ENCODE measurements at places on chromosomes 2 and 18.

DNA sequence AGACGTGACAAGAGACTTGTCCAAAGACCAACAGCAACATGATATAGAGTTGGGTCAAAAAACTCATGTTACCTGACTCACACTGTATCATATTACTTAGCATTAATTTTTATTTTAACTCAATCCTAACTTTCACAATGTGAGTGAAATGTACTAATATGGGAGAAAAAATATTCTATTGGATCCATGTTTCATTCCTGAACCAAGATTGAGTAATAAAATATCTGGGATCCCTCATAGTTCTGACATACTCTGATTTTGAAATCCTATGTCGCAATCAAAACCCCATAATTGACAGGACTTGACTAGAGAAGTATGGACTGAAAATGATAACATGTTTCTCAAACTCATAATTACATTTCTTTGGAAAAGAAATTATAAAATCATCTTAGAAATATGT lies 190.4 kb downstream of the RIT2 start:
- no peak for DNase-seq

DNA sequence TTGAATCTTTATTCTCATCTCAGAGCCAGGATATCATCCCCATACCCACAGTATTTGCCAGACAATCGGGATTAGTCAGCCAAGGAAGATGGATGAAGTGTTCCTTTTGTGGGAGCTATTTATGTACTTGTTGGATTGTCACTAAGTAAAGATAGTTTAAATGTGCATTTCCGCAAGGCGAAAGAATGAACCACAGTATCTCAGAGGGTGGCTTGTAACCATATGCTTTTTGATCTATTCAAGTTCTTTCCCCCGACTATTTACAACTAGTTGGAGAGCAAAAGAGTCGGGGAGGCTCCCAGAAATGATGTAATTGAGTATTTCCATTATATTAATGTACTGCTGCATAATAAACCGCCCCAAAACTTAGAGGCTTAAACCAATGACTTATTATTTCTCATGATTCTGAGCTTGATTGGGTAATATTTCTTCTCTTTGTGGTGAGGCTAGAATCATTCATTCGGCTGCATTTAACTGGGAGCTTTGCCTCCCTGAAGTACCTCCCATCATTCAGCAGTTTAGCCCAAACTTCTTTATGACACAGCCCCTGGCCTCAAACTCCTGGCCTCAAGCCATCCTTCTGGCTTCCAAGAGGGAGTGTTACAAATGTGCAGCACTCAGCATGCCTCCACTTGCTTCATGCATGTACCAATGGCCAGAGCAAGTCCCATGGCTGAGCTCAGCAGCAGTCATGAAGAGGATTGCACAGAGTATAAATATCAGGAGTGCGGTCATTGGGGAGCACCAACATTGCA lies 423.7 kb downstream of the METTL4 start:
- no peak for DNase-seq

- no peak for DNase-seq
Measured at GRCh38 chr2:65436824-65437221, 4.4 kb upstream of the SPRED2 start.

DNA sequence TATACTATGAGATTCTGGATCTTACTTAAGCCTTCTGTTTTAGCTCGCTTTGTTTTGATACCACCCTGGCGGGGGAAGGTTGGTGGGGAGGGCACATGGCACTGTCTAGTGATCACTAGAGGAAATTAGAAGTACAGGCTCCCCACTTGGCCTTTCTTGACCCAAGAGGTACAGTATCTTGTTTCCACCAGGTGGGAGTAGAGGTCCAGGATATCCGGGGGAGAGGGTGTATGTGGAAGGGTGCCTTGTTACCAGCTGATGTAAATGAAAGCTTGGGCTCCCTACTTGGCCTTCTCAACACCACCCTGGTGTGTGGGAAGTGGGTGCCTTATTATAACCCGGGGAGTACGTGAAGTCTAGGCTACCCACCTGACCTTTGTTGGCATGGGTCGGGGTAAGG lies 7.5 kb downstream of the GALNT1 start:
- no peak for DNase-seq

DNA sequence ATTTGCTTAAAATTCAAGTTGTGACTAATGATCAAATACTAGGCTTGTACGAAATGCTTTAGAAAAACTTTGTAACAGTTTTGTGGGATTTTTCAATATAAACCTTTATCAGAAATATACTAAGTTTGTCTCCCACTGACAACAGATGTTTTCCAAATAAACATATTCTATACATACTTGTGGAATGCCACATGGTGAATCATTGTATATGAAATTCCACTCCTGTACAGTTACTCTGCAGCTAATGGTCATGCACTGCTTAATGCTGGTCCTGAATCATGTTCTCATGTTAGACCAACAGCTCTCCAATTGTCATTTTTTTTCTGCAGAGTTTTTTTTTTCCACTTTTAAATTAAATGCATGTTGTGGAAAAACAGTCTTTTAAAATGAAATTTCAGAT lies 90.1 kb downstream of the DPP4 start:
- no peak for DNase-seq

DNA sequence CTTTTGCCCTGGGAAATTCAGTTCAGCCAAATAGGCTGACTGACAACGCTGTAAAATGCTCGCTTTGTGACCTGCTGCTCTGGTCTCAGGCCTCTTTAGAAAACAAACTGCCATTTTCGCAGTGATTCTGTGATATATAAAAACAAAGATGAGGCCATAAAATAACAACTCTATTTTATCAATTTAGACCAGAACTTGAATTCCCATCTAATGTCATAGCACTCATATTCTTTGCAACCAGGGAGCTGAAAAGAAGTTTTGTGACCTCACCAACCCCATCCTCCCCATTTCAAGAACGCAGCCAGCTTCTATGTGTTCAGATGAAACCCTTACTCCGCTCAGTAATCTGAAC lies 40.3 kb downstream of the TCF4 start:
- no peak for DNase-seq

DNA sequence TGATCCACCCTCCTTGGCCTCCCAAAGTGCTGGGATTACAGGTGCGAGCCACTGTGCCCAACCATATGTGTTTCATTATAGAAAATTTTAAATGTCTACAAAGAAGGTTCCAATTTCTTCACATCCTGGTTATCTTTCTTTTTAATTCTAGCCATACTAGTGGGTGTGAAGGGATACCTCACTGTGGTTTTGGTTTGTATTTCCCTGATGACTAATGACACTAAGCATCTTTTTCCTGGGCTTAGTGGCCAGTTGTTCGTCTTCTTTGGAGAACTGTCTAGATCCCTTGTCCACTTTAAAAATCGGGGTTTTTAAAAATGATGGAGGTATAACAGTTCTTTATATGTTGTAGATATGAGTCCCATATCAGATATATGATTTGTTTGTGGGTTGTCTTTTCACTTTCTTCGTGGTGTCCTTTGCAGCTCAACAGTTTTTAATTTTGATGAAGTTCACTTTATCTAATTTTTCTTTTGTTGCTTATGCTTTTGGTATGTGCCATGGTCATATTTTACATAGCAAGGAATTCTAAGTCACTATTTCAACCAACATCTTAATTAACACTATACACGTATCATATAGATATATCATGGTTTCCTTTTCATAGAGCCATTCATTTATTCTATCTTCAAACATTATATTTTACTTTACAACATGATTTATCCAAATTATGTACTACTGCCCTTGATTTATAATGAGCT lies 135.0 kb upstream of the RIOK3 start:
- no peak for DNase-seq

DNA sequence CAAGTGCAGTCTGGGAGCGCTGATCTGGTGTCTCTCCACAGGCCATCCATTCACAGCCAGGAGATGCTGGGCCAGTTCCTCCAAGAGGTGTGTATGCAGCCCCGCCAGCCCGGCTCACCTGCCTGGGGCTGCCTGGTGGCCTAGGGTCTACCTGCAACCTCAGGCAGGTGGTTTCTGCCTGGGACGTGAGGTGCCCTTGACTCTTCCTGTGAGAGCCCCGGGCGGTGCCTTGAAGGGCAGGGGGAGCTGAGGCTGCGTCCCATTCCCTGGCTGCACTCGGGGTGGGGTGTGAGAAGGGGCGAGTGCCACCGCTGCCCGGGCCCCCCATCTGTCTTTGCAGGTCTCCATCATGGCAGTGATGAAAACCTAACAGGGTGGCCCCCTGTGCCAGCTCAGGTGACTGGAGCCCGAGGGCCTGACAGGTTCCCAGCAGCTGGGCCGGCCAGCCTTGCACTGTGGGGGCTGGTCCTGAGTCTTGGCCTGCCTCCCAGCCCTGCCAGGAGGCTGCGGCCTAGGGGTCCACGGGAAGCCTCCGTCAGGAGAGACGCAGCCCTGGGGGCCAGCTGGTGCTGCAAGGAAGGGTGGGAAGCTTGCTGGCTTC lies 11.9 kb downstream of the CAPN10 start:
- DNase-seq, result no peak

- DNase-seq, result no peak
Measured at GRCh38 chr2:105652014-105652796, 92.5 kb upstream of the NCK2 start.

GRCh38 chr2:195105581-195105980 lies 551.4 kb upstream of the SLC39A10 start:
- no peak for DNase-seq

DNA sequence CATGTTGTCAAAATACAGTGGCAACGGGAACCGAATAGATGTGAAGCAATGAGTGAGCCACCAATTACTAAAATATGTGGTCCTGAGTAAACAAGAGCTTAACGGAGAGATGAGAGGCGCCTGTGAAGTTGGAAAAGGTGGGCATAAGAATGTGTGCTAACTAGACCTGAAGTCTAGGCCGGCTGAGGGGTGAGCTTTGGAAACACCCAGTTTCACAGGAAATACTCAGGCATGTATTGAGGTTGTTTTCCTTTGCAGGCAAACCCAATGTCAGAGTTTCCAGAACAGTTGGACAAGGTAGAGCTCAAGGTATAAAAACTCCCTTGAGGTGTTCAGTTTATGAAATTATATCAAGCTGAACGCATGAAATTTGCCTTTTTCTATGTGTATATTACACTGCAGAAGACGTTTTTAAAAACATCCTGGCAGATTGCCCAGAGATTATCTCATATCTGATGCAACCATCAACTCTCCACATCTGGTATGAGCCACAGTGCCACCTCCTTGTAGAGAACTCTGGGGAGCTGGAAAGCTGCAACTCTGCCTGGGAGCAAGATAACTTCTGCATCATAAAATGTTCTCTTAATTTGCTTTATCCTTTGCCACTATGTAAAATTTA lies 3.9 kb upstream of the WDSUB1 start:
- no peak for DNase-seq

GRCh38 chr2:166104773-166105172 lies 23.0 kb downstream of the SCN1A start:
- DNase-seq, result no peak

GRCh38 chr2:198116756-198117155 lies 312.4 kb downstream of the PLCL1 start:
- no peak for DNase-seq

DNA sequence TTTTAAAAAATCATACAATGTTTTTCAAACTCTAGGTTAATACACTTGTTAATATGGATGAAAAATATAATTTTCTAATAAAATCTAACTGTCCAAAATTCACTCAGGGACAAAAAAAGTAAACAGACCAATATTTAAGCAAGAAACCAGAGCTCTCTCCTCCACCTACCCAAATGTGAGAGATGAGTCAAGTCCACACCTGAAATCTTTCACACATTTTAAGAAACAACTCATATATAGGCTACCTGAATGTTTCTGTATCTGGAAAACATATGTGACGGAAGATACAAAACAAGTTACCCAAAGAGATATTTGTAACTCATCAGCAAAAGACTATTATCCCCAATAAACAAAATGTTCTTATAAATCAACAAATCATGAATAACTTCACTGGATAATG lies 20.2 kb downstream of the ZNF516 start:
- DNase-seq, result no peak

GRCh38 chr2:233353101-233353768 lies 1.1 kb upstream of the DGKD start:
- DNase-seq, result no peak

DNA sequence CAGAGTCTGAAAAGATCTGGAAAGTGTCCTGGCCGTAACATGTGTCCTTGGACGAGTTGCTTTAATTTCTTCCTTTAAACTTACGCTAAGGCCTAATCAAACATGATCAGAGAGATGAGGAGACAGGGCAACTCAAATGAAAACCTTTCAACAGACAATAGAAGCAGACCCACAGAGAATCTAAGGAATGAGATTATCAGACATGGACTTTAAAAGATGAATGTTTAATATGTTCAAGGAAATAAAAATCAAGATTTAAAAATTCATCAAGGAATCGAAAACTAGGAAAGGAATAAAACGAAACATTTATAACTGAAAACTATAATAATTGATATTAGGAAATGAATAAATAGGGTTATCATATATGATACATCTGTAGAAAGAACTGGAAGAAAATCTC lies 55.1 kb downstream of the RAB31 start:
- no peak for DNase-seq

DNA sequence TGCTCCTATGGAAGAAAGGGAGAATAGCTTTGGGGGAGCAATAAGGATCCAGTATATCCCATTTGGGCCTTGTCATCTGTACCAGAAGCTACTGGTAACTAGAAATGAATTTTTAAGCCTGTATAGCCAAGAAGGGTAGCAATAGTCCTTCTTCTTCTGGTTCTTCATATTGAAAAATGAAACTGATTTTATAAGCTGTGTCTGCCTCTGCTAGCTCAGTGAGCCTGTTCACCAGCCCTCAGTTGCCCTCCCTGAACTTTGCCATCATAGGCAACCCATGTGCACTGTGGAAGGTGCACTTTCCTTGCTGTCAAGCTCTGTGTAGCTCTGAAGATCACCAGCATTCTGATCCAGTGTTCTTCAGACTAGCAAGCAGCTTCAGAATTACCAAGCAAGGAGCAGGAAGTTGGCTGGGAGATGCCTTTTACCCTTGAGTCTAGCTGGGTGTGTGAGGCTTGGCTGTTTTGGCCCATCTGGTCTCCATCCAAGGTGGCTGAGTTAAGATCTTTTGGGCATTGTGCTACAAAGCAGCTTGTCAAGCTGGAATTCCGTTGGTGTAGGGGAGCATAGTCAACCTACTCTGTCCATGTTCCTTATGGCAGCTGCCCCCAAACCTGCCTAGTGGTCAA lies 55.8 kb upstream of the MGAT5 start:
- no peak for DNase-seq
